ENCODE measurements at places on chromosomes 3 and 15.

- DNase-seq = no peak
Measured at GRCh38 chr3:111917300-111917699, 58.2 kb downstream of the PHLDB2 start.

- no peak for DNase-seq
Measured at GRCh38 chr3:179179979-179180759, 32.0 kb downstream of the PIK3CA start.

DNA sequence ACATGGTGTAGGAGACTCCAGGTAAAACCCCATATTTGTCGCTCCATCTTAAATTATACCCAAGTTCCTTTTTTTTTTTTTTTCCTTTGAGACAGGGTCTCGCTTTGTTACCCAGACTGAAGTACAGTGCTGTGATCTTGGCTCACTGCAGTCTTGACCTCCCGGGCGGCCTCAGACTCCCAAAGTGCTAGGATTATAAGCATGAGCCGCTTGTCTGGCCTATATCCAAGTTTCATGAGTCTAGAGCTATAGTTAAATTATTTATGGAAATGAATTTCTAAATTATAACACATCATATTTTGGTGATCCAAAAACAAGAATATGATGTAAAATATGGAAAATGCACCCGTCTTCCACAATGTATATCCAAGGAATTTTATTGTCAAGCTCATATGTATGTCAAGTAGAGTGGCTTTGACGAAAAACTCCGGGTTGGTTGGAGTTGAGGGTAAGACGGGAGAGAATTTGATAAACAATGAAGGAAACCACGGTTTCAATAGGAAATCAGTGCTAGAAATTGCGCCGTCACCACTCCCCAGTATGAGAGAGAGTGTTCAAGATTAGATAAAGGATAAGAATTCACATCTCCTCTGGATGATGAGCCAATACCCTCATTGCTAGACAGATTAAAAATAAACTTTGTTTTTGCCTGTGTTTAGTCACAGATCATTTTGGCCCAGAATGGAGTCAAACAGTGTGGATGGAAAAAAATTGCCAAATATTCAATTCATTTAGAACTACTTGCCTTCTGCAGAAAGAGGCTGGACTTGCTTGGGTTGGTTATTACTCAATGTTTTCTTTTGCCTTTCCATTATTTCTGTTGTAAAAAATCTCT, 209.2 kb upstream of the NR2F2 start:
- no peak for DNase-seq

DNA sequence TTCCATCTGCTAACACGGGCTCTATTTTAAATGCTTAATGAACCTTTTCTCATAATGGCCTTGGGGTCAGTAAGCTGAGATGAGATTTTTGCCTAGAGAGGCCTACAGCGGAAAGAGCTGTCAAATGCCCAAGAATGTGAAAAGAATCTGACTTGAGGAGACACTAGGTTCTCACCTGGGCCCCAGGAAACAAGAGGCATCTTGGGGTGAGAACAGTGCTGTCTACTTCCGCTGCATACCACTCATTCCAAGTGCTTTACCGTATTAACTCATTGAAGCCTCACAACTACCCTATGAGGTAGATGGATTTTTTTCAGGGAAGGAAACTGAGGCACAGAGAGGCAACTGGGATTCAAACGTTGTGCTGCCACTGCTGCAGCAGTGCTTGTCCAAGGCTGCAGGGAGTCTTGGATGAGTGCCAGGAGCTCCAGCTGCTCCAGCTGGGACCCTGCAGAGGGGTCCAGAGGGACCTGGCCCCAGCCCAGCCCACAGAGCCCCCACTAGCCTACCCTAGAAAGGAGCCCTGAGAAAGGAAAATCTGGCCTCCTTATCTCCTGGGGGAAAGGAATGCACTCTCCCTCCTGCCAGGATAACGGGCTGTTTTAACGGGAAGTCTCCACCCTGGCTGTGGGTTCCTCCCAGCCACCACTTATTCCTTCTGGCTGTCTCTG, 68.4 kb downstream of the SLC12A8 start:
- no peak for DNase-seq

GRCh38 chr15:32089851-32090359, 59.6 kb downstream of the CHRNA7 start:
- no peak for DNase-seq
